ENCODE measurements at places on chromosomes 3 and 15. TPM values are rescaled to one million over a fixed set of nuclear protein-coding genes. Genes with fewer than 3 reads are reported as not detected.
A peak's percentile ranks its signal among the peaks of the same experiment; 100 is the strongest.

Gene GOLGA8G
- total RNA-seq = not detected

Gene QARS1
- total RNA-seq = 180 TPM

Gene ZDHHC23
- total RNA-seq = 4.5 TPM

Gene OR5AC2
- not detected for total RNA-seq

Gene PLA2G4D
- not detected for total RNA-seq

Gene EXD1
- total RNA-seq = not detected

Gene SCAMP5
- total RNA-seq = 1.5 TPM

Gene FBXL2
- 14.7 TPM for total RNA-seq

Gene BCL6
- total RNA-seq = 272 TPM

Gene KCNMB3
- total RNA-seq = 3.0 TPM

Gene CCDC54
- not detected for total RNA-seq

Gene TRIM71
- 0.22 TPM for total RNA-seq

Gene TRPM1
- not detected for total RNA-seq

Gene GRAMD1C
- total RNA-seq = 1.4 TPM

Gene CHRNB4
- total RNA-seq = not detected

Gene CCDC14
- 41.8 TPM for total RNA-seq

GRCh38 chr3:178705925-178706324 is 169.7 kb downstream of the KCNMB2 start:
- DNase-seq = no peak

DNA sequence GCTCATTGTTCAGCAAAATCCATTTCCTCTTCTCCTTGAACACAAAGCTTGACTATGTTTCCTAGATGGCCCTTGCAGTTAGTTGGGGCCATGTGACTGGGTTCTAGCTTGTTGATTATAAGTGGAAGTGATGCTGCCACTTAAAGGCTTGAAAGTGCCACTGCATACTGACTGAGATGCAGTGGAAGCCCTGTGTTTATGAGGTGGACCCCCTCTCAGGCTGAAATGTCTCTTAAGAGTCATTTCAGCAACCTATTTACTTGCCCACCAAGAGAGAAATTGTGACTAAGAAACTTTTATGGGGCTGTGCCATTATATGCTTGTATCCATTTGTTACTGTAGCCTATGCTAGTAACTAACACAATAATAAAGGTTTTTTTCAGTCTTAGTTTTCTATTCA is 8.4 kb upstream of the ANP32A start:
- no peak for DNase-seq

DNA sequence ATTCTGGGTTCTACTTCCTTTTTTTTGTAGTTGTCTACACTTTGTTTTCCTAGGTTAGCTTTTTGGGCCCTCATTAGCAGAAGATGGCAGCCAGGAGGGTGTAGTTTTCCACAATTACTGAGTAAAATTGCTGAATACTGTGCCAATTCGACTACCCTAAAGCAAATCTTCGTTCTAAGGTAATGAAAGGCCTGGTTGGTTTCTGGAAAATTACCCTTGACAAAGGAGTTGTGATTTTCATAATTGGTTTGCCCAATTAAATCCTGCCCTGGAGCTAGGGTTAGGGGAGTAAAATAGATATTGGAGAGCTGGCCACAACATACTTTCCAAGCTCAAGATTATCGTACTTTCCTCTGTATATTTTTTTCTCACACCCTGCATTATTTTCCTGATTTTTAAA is 293.0 kb downstream of the OXSM start:
- no peak for DNase-seq

GRCh38 chr3:58779934-58780333 is 113.4 kb upstream of the FAM3D start:
- no peak for DNase-seq

- no peak for DNase-seq
Observed at GRCh38 chr3:191696348-191696747, 235.4 kb downstream of the PYDC2 start.

GRCh38 chr15:63157891-63158431 is 684 bp upstream of the RPS27L start:
- peak; percentile 65 for DNase-seq

DNA sequence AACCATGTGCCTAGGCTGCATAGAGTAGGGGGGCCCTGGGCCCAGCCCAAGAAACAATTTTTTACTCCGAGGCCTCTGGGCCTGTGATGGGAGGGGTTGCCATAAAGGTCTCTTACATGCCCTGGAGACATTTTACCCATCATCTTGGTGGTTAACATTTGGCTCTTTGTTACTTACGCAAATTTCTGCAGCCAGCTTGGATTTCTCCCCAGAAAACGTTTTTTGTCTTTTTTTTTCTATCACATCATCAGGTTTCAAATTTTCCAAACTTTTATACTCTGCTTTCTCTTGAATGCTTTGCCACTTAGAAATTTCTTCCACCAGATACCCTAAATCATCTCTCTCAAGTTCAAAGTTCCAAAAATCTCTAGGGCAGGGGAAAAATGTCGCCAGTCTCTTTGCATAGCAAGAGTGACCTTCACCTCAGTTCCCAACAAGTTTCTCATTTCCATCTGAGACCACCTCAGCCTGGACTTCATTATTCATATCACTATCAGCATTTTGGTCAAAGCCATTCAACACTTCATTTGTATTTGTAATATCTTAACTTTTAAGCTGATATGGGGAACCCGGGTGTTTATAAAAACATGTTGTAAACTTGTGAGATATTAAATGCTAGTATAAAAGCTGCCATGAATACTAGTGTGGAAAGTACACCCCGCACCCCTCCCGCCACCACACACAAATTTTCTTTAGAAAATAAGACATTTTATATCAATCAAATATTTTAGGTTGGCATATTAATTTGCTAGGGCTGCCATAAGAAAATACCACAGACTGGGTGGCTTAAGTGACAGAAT is 56.0 kb upstream of the PLSCR4 start:
- no peak for DNase-seq

DNA sequence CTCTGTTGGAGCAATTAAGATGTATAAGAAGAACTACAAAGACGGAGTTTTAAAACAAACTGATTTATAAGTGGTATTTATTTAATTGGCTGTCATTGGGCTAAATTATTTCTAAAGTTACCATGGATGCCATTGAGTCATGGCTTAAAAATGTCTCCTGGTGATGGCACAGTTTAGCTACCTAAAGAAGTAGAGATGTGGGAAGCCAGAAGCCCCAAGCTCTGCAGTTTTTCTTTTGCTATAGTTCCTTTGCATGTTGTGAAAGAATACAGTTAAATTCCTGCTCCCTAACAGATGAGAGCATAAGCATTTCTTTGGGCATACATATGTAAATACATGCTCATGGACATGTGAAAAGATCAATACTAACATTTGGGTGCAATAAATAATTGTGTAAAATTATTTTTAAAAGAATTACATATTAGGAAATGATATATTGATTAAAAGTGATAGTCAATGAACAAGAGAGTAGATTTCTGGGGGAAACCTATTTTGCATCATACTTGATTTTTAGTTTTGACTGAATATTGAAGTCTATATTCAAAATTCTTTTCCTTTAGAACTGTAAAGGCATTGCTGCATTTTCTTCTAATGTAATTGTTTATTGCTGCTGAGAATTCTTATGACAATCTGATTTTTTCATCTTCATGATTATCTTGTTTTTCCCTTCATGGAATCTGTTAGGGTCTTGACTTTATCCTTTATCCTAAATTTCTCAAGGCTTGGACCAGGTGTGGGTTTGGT is 2.1 kb downstream of the OPA1 start:
- DNase-seq = no peak

DNA sequence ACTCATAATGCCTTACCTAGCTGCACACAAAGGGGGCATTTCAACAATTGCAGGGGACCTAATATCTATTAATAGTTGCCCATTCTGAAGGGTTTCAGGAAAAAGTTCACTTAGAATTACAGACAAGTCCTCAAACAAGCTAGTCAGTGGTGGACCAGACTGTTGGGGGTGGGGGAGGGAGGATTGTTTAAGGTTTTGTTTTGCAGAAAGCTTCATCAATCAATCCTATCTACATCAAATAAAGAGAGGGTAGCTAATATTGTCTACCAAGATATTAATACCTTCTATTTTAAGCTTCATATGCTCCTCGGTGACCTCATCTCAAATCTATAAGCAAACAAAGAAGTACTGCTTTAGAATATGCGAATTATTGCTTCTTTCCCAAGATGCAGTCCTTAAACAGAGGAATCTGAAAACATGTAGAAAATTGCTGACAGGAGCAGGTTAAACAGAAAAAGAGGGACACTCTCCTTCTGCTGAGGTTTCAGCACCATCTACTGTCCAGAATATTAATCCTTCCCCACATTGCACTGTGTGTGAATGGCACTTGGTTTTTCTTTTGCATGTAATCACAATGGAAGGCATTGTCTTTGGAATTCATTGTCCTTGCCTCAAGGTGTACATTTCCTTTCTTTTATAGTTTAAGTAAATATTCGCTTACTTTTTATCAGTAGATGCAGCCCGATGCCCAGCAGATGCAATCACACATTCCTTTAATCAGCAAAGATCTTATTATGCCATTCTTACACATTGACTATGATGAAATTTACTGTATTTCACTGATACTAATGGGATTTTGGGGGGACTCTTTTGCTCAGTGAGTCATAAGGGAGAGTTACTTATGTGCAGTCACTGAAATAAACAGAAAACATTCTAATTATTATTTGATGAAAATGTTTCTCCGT is 94.7 kb downstream of the IL5RA start:
- DNase-seq = no peak

DNA sequence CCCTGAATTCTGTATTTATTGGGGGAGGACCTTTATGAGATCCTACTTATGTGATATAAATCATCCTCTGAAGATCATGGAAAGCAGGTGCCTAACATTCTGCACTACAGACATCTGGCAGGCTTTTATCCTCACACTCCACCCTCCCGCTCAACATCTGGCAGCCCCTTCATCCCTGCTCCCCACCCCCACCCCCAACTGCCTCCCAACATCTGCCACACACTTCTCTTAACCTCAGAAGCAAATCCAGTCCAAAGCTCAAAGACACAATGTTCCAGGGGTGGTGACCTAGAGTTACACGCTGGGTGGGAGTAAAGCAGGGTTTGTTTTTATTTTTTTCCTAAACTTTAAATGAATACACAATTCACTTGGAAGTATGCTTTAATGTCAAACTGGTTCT is 184.5 kb upstream of the ATP11B start:
- DNase-seq = no peak

DNA sequence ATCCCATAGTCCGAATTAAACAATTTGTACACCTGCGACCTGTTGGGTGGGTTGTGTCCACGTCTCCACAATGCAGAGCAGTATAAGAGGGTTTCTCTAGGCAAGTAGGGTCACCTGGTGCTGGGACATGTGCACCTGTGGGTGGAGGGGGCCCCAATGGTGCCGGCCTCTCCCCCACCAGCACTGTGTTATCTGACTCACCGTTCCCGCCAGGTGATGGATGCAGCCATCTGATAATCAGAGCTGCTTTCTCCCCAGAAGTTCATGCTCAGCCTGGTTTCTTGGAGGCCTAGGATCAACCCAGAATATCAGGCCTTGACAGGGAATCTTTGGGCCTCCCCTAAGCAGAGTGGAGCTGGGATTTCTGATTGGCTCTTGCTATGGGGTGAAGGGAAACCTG is 86.0 kb downstream of the DNAJB8 start:
- DNase-seq = no peak

GRCh38 chr15:77418966-77419835 is 703 bp downstream of the PEAK1 start:
- peak; percentile 10 for DNase-seq

- DNase-seq = no peak
Observed at GRCh38 chr15:74196175-74196574, 6.4 kb downstream of the STRA6 start.

DNA sequence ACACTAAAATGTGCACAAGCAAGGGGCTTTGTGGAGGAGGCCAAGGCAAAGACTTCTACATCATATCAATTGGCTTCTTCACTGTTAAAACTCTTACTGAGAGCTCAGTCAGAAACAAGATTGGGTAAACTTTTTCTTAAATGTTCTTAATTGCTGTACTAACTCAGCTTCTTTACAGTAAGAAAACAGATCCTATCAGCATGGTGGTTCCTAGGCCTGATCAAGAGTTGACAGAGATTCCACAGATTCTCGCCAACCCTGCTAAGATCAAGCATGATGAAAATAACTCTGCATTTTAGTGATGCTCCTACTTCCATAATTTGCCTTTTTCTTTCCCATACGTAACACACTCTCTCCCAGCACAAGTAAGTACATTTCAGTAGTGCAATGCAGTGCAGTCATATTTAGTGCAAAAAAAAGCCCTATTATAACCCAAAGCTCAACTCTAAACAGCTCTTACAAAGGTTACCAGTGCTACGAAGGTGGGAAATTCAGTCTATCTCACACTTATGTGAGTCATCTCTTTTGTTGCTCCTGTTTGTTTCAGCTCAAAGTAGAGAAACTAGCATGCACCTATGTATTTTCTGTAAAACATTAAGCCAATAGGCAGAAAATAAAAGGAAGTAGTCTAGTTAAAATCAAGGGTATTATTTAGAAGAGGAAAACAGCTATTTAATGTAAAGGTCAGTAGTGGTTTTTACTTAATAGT is 29.9 kb downstream of the TIGIT start:
- DNase-seq = no peak

- DNase-seq = no peak
Observed at GRCh38 chr3:61983479-61983878, 389.9 kb downstream of the FEZF2 start.

DNA sequence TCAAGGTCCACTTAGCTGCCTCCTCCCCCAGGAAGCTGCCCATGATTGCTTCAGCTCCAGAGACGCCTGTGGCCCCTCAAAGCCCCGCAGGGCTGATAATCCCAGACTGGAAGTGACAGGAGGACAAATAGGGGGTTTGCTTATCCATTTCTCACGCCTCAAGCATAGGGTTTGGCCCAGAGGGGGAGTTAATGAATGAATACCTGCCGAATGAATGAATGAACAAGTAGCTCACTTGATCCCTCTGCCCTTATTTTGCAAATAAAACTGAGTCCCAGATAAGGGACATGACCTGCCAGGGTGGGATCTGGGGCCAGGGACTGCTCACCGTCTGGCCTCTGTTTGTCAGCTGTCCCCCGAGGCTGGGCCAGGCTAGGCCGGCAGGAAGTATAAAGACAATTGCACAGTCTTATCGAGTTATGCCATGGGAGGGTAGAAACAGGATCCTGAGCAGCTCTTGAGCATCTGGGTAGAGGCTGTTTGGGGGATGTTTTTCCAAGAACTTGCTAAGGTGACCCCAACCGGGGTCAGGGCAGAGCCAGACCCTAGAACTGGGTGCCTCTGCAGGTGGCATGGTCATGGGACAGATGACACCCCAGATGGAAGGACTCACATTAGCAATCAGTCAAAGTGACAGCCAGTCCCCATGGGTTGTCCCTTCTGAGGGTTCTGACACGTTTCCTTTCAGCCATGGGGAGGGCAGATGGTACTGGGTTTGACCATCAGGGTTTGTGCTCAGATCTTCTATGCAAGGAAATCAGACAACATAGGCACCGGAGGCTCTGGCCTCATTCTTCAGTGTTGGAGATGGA is 45.0 kb downstream of the IQSEC1 start:
- DNase-seq = no peak

Data from tibial nerve (tissue), 4 donors.